ENCODE measurements at places on chromosomes 2 and 18. TPM values are rescaled to one million over a fixed set of nuclear protein-coding genes. Genes with fewer than 3 reads are reported as not detected.

GRCh38 chr2:231720292-231720986, 12.1 kb downstream of the PTMA start:
- DNase-seq: no peak

DNA sequence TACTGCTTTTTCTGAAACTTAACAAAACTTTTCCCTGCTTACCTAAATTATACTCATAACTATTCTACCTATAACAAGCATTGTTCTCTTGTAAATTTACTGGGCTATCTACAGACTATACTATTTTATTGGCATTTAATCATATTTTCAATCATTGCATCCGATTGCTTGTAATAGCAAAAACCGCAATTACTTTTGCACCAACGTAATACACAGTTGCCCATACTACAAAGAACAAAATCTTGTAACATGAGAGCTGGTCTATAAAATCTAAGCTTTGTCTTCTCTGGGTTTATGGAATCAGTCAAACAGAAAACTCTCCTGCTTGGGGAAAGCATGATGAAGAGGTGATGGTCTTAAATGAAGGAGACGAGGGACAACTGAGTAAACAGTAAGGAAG, 463.4 kb upstream of the ST6GAL2 start:
- DNase-seq: no peak

DNA sequence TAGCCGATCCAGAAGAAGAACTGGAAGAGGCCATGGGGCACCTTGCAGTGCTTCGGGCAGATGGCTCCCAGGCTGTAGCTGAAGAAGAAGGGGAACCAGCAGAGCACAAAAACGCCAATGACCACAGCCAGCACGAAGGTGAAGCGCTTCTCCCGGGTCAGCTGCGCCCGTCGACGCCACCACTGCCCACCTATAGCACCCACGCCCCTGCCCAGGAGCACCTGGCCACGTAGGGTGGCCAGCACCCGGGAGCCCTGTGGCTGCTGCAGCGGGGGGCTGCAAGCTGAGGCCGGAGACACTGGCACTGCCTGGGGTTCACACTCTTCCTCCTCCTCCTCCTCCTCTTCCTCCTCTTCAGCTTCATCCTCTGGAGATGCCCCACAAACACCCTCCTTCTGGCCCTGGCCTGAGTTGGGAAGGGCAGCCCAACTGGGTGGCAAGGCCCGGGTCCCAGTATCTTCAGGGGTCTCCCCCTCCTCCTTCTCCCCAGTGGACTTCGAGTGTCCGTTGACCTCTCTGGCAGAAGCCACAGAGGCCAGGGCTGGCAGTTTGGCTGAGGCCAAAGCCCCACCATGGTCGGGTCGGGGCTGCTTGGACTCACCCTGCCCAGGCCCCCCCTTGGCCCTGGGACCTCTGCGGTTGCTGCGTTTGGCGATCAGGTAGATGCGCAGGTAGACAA, 1.3 kb downstream of the ADRA2B start:
- no peak for DNase-seq

SPTBN1 gene
- 82.9 TPM for total RNA-seq

CRIM1 gene
- 12.6 TPM for total RNA-seq

DNA sequence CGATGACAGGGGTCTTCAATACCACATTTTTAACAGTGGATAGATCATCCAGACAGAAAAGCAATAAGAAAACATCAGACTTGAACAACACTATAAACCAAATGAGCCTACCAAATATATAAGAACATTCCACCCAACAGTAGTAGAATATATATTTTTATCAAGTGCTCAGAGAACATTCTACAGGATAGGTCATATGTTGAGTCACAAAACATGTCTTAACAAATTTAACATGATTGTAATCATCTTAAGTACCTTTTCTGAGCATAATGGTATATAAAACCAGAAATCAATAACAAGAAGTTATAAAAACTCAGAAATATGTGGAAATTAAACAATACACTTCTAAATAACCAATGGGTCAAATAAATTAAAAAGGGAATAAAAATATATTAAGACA, 194.0 kb upstream of the CYP26B1 start:
- no peak for DNase-seq

ST8SIA5 gene
- total RNA-seq: not detected

DNA sequence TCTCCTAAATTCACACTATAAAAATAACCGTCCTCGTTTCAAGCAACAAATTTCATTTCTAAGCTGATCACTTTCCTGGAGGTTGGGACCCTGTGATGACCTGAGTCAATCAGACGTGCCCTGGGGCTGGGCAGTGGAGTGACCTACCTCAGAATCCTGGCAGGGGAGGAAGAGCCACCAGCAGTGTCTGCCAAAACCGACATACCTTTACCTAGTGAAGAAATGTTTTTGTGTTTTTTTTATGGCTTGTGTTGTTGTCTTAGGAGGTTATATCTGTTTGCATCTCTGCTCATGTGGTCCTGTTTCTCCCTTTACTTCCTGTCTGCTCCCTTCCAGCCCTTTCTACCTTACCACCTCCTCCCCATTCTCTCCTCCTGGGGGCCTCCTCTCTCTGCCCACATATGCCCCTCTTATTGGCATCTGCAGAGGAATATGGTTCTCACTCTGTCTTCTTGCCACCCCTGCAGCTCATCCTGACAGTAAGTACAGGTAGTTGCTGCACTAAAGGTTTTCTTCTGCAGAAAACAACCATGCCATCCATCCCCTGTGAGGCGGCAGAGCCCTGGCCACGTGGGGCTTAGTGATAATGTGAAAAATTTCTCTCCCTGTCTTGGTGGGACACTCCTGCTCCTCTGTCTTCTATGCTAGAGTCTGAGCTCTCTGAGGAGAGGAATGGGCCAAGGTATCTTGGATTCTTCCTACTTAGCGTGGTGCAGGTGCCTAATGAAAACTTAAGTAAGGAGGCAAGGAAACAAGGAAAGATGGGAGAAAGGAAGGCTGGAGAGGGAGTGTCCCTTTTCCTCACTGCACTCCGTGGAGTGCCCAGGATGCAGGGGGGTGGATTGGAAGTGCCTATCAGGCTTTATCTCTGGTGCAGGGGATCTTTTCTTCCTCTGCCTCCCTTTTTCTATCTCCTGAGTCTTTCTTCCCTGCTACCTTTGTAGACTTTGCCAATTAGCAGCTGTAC, 15.4 kb downstream of the ACOXL start:
- DNase-seq: no peak

- no peak for DNase-seq
Measured at GRCh38 chr2:239252801-239253200, 148.0 kb downstream of the HDAC4 start.
